DMS79 (cell line): ENCODE measurements at places on chromosomes 4 and X.

DNA sequence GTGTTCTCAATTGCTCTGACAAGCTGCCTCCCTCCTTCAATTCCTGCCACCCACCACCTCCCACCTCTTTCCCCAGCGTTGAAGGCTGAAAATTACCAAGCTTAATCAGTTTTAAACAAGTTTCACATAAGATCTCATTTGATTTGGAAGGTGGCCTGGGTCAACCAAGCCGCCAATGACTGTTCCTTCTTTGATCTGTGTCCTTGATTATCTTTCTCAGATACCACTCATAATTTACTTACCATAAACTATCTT lies 211.4 kb downstream of the SLIT2 start:
- no peak for DNase-seq

DNA sequence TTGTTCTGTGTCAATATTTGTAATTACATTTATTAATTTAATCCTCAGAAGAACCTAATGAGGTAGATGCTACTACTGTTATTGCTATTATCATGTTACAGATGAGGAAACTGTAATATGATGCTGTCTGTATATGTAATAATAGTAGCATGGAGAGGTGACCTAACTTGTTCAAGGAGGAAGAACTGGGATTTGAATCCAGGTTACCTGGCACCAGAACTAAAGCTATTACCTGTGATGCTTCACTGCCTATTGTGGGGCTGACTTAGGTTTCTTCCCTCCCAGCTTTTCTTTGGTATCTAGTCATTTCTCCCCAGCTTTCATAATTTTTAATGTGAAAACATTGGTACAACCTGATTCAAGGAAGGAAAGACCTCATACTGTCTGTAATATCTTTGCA lies 43.6 kb downstream of the RAPGEF2 start:
- DNase-seq, result no peak

GRCh38 chr4:42906341-42906740 lies 13.8 kb downstream of the GRXCR1 start:
- no peak for DNase-seq

DNA sequence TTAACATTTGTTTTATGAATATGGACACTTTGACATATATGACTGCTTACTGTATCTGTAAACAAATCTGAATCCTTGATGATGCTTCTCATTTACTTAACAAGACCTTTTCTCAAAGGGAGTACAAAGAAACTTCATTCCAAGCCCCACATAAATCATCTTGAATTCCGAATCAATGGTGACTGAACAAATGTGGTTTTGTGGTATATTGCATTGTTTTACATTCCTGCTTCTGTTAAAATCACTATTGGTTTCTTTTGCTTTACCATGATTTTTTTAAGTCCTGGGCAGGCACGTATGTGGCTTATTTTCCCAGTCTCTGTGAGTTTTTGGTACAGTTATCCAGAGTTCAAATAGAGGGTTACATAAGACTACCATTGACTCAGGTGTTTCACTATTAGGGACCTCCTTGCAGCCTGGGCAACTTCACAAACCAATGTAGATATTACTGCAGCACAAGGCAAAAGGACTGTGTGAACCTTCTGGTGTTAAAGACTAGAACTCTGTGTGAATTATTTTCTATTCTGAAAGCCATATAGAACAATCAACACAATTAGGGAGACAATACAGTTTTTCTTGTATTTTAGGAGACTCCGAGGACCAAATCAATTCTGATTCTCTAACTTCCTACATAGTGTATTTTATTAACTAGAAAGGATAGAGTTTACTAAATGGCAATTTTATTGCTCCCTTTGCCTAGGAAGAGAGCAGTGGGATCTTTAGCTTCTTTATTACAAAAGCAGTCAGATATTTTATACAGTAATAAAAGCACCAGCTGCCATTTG lies 196.4 kb downstream of the GALNTL6 start:
- DNase-seq, result no peak

GRCh38 chrX:40773809-40774208 lies 38.5 kb upstream of the MED14 start:
- DNase-seq, result no peak

- no peak for DNase-seq
Measured at GRCh38 chrX:155995321-155995875, 2.1 kb upstream of the IL9R start.

GRCh38 chr4:26058537-26058936 lies 144.5 kb downstream of the SMIM20 start:
- peak; percentile 42 for DNase-seq

- DNase-seq, result no peak
Measured at GRCh38 chr4:182904211-182904761, 12.9 kb downstream of the DCTD start.

GRCh38 chr4:25019501-25019900 lies 11.2 kb downstream of the LGI2 start:
- no peak for DNase-seq

- no peak for DNase-seq
Measured at GRCh38 chr4:30862196-30862595, 142.0 kb downstream of the PCDH7 start.

GRCh38 chr4:55218041-55218440 lies 92.6 kb upstream of the KDR start:
- DNase-seq, result no peak

GRCh38 chrX:42246814-42247213 lies 323.5 kb upstream of the CASK start:
- DNase-seq, result no peak

DNA sequence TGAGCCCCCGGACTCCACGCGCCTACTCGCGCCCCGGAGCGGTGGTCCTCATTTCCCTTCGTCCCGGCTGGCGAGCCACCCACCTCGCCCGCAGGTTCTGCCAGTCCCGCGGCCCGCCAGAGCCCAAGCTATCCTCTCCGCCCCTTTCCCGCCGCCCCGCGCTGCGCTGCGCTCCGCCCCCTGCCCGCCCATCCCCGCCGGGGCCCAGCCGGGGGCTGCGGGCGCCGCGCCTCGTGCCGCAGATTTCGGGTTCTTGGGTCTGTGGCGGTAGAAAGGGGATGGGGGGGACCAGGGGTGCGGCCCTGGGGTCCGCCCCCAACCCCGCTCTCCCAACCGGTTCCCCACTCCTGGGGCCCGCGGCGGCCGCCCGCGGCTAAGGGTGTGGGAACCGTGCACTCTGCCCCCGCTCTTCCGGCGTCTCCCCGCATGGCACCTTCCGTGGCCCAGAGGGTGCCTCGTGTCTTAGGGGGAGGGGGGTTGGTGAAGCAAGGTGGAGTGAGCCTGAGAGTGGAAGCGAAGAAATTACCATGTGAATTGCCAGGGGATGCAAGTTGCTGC lies 650.8 kb upstream of the DIPK2B start:
- no peak for DNase-seq

DNA sequence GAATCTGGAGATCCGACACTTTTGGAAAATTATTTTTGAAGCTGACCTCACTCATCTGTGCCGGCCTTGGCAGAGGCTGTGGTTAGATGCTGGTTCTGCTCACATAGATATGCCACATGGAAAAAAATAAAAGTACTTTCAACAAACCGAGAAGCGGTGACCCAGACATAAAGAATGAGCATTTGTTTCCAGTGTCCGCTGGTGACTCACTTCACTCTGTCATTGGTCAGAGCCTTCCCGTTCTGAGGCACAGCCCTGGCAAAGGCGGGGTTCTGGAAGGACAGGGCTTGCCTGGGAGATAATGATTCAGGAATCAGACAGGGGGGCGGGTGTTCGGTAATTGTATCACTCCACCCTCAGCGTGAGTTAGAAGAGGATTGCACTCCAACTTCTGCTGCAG lies 172.4 kb upstream of the MXRA5 start:
- DNase-seq, result no peak

GRCh38 chr4:70895811-70896491 lies 6.2 kb upstream of the MOB1B start:
- no peak for DNase-seq

GRCh38 chr4:182575225-182575624 lies 332.0 kb downstream of the TENM3 start:
- DNase-seq, result no peak

GRCh38 chrX:65987811-65988210 lies 52.1 kb downstream of the VSIG4 start:
- DNase-seq, result no peak

DNA sequence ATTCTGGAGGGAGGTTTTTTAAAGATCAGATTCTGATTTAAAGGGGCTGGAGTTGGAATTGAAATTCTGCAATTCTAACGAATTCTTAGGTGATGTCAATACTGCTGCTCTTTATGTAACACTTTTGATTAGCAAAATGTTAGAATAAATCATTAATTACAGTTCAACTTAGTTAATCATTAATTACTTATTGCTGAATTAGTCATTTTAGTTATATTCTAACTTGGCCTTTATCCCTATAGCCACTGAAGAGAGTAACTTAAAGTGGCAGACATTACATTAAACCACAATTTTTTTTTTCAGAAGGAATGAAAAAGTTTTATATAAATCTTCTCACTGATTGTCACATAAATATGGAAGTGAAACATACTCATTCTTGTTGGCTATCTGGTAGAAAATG lies 206.6 kb upstream of the ITM2A start:
- no peak for DNase-seq

GRCh38 chr4:81786766-81787165 lies 315.1 kb upstream of the RASGEF1B start:
- no peak for DNase-seq

DNA sequence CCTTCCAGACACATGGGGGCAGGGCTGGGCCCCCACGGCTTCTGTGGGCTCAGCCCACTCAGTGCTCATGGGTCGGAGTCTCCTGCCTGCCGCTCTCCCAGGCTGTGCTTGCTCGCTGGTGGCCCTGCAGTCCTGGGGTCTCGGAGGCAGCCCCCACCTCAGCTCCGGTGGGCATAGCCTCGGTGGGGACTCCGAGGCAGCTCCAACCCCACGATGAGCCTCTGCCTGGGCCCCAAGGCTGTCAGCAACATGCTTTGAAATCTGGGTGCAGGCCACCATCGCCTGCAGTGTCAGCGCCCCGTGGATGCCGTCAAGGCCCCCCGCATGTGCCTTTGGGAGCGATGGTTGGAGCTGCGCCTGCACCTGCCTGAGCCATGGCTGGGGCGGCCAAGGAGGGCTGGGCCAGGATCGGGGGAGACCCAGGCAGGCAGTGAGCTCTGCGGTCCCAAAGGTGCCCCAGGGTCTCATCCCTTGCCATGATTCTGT lies 30.2 kb upstream of the SPON2 start:
- DNase-seq, result no peak

DNA sequence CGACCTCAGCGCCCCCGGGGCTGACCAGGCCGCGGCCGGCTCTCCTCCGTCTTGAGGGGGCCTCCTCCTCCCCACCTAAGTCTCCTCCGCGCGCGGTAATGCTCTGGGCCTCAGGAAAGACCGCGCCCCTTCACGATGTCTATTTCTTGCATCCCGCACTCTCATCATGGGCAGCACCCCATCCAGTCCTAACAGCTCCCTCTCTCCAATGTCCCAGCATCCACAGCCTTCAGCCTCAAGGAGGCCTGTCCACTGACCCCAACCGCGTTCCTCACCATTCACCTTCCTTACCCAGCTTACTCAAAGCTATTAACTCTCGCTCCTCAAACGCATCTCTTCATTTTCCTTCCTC lies 77.5 kb downstream of the MAGED4 start:
- no peak for DNase-seq

GRCh38 chr4:2515830-2516550 lies 20.5 kb upstream of the FAM193A start:
- no peak for DNase-seq

DNA sequence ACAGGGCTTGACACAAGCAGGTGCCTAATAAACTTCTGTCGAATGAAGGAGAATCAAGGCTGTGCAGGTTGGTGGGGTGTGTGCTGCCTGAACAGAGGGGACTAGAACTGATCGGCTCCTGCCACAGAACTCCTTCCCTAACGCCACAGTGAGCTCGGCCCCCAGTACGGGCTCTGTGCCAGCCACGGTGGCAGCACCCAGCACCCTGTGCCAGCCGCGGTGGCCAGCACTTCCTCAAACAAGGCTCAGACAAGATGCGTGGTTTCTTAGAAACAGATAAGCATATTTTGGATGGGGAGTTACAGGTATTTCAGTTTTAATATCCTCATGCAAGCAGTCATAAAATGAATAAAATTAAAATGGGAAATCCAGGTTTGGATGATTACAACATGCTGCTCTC lies 26.0 kb upstream of the C4orf50 start:
- DNase-seq, result no peak

- no peak for DNase-seq
Measured at GRCh38 chr4:159237975-159238374, 135.1 kb downstream of the RAPGEF2 start.

GRCh38 chrX:106415276-106415895 lies 196.4 kb upstream of the RADX start:
- DNase-seq, result no peak

DNA sequence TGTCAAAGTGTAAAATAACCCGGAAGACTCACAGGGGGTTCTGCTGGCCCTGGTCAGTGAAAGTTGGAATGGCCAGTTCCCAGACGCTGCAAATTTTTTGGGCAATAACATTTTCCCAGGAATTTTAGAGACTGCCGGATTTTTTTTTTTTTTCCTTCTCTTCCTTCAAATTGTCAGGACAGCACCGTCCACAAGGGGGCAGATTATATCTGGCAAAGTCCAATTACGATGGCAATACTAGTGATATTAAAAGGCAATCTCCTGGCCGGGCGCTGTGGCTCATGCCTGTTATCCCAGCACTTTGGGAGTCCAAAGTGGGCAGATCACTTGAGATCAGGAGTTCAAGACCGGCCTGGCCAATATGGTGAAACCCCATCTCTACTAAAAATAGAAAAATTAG lies 20.5 kb downstream of the SLC25A5 start:
- no peak for DNase-seq

DNA sequence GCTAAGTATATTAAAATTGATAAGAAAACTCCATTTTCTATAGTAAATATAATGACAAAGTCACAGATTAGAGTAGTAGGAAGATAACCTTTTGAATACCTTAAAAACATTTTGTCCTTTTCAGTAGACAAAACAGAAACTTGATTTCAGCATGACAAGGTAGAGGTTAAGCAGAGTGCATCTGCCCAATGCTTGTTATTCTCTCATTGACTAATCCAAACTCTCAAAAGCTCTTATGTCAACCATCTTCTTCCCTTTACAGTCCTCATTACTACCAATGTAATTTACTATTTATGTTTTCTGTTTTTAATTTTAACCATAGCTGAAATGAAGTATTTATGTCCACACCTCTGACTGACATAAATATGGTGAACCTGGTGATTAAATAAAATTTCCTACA lies 11.1 kb downstream of the NIPAL1 start:
- DNase-seq, result no peak

DNA sequence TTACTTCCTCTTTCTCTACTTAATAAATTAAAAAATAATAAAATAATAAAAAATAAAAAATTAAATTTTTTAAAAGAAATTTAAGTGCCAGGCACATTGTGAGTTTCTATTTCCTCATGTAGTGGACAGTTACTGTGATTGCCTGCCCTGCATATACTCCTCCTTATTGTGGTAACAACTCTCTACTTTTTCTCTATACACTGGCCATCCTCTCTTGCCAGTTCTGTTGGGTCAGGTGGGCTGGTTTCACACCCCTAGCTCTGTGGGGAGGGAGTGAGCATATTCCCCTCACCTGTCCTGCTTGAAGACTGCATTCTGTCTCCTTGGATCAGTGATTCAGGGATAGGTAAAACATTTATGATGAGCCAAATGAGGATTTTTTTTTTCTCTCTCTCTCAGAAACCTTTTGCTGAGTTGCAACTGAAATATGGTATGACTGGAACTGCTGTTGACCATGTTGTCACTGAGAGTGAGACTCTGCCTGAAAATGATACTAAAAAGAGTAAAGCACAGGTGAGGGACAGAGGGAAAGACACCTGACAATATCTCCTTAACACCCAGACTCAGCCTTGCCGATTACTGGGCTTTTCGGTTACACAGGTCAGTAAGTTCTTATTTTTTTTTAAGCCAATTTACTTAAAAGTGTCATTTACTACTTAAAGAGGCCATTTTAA lies 37.2 kb downstream of the CXXC4 start:
- no peak for DNase-seq

- no peak for DNase-seq
Measured at GRCh38 chrX:155966876-155967275, 30.6 kb upstream of the IL9R start.
